Right renal cortex interstitium (tissue), 3 donors: ENCODE measurements at places on chromosomes 7 and 10.

- no peak for DNase-seq
Observed at GRCh38 chr7:52323202-52323746, 712.2 kb upstream of the POM121L12 start.

DNA sequence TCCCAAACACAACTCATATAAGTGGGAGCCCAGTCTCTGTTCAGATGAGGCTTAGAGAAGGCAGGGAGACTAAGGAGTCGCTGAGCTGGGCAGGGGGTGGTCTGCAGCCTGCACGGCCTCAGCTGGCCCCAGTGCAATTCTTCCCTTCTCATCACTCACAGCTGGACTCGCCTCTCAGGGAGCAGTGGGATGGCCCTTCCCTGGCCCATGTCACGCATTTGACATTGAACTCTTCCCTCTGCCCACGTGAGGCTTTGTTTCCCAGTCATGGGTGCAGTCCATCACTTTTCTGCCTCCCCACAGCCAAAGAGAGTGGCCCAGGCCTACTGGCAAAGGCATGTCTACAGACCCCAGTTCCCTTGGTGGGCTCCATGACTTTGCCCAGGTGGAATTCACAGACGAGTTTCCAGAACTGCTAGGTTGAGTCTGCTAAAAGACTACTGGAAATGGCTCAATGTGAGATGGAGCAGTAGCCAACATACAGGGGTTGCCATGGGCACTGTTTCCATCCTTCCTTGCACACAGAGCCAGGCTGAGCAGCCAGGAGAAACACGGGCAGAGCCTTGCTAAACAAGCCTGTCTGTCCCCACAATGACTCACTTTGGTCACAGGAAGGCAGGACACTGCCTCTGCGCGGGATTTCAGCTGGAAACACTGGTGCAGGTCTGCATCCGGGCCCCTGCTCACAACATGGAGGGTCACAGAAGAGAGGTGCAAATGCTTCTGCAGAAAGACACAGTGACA, 90.1 kb downstream of the OAT start:
- DNase-seq: no peak

GRCh38 chr7:25090374-25090773, 34.7 kb downstream of the CYCS start:
- DNase-seq: no peak

GRCh38 chr10:121076776-121077715, 225.9 kb downstream of the WDR11 start:
- DNase-seq: no peak

GRCh38 chr7:148442933-148443332, 147.6 kb upstream of the C7orf33 start:
- DNase-seq: no peak

DNA sequence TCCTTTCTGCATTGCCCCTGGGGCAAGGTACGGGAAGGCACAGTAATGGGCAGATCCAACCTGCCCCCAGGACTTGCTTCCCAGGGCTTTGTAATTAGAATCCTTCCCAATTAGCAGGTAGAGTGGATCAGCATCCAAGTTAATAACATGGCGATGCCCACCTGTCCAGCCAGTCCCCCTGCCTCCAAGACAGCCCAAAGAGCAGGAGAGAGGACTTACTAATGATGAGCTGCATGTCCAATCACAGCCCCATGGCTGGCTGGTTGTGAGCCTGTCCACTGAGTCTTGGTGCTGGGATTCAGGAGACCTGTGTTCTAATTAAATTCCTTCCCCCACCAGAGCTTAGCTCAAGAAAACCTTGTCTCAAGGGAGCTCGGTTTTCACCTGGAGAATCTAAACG, 49.0 kb downstream of the RPS24 start:
- no peak for DNase-seq

DNA sequence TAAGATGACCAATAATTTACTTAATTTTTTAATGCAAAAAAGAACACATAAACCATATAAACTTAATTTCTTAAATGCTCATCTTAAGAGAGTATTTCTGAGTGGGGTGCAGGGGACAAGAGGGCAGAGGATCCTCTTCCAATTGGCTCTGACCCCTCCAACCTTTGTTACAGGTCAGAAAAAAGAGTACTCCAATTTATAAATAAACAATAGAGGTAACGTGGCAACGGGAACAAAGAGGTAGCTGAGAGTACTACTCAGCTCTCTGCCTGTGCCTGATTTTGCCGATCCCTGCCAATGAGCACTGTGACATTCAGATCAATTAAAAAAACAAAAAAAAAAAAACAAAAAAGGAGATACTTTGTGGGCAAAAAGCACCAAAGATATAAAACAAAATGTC, 307.9 kb downstream of the PARD3 start:
- no peak for DNase-seq

GRCh38 chr10:3542185-3542611, 242.8 kb downstream of the KLF6 start:
- DNase-seq: no peak

- no peak for DNase-seq
Observed at GRCh38 chr10:100327007-100327717, 2.9 kb downstream of the PKD2L1 start.

DNA sequence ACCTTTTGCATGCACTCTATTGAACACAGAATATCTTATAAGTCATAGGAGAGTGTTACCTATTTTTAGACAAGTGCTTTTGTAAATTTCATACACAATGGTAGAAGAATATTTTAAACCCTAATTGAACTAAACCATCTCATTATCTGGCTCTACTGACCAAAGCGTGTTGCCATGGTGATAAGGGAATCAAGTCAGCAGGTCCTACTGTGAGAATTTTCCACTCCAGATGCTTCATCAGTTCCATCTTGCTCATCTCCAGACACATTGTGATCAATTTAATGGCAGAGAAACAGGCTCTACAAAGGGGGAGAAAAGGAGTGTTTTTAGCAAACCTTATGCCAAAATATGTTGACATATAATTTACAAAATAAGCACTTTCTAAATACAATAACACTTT, 621.9 kb upstream of the GHITM start:
- DNase-seq: no peak

- DNase-seq: no peak
Observed at GRCh38 chr7:94378356-94378755, 16.3 kb upstream of the COL1A2 start.

DNA sequence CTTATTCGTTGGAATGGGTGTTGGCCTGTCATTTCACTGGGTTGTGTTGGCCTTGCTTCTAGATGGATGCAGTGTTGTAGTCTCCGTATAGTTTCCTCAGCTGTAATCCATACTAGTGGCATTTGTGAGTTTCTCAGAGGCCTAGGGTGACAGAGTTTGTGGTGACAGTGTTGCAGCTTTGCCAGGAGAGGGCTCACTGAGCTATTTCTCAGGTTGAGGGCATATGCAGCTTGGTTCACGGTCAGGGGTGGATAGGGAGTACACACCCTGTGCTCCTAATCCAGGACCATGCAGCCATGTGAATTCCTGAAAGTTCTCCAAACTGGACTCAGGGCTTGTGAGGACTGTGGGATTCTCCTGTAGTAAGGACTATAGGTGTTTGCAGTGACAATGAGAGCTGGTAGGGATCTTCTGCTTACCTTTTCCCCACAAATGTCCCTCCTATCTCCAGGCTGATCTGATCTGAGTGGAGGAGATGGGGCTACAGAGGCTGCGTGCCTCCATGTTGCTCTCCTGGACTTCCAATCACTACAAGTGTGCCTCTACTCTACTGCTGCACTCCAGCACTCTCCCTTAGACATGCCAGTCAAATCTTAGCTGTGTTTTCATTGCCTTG, 229.0 kb downstream of the STK31 start:
- DNase-seq: no peak

DNA sequence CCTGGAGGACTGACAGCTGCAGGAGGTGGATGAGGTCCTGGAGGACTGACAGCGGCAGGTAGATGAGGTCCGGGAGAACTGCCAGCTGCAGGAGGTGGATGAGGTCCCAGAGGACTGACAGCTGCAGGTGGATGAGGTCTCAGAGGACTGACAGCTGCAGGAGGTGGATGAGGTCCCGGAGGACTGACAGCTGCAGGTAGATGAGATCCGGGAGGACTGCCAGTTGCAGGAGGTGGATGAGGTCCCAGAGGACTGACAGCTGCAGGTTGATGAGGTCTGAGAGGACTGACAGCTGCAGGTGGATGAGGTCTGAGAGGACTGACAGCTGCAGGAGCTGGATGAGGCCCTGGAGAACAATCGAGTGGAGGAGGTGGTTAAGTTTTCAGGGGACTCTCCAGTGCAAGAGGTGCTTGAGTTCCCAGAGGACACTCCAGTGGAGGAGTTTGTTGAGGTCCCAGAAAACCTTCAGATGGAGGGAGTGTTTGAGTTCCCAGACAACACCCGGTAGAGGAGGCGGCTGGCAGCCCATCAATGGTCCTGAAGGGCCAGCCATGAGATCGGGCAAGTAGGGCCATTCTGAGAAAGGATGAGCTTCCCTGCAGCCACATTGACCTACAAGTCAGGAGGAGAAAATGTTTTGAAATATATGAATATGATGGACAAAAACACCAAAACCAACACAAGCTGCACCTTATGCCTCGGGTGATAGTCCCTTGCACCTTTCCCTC, 4.7 kb upstream of the EIF5AL1 start:
- no peak for DNase-seq

DNA sequence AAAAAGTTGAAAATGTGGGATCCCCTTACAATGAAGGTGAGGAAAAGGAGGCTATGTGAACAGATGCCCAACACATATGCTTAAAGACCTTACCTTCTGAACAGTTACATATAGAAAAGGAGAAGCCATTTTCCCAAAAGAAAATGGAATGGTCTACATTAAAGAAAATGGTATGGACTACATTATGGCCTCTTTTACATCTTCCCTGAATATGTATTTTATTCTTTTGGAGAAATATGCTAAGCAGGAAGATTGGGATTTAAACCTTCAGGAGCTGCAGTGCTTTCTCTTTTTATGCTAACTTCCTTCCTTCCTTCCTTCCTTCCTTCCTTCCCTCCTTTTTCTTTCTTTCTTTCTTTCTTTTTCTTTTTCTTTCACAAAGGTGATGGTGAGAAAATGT, 155.4 kb downstream of the SEC23IP start:
- no peak for DNase-seq

GRCh38 chr10:119542988-119543813, 682 bp upstream of the RGS10 start:
- no peak for DNase-seq

GRCh38 chr10:83617692-83618545, 521.4 kb upstream of the GHITM start:
- no peak for DNase-seq

DNA sequence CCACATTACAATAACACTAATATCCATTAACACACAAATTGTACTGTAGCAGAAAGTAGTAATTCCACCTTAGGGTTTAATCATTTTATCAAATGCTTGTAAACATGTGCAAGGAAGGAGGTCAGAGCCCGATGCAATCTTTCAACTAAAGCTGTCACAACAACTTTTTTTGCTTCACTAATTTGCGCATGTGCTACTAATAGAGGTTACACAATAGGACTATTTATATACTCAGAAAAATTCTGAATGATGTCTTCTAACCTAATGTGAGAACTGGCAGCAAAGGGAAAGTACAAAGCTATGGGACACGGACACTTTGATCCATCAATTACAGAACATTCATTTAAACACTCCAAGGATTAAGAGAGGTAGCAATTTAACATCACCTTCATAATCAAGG, 244.4 kb downstream of the CHCHD3 start:
- DNase-seq: no peak

DNA sequence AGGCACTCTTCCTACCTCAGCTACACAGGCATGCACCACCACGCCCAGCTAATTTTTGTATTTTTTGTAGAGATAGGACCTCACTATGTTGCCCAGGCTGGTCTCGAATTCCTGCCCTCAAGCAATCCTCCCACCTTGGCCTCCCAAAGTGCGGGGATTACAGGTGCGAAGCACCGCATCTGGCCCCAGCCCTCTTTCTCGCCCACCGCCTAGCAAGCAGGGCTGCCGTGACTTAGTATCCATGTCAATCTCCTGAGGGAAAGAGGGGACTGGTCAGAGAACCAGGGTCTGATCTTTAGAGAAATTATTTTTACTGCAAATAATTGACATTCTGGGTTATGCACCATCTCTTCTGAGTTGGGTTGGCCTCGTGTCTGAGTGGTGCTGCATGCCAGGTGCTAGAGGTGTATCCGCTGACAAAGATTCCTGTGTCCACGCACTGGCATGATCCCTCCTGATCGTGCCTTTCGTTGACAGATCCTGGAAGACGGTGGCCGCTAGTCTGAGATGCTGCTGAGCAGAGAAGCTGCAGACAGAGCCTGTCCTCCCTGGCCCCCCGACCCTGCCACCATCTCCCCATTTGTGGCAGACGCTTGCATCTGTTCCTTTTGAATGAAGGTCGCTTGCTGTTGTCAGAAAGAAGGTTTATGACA, 22.7 kb downstream of the WIPI2 start:
- no peak for DNase-seq

- no peak for DNase-seq
Observed at GRCh38 chr10:72794260-72794659, 99.3 kb upstream of the OIT3 start.
